ENCODE measurements at places on chromosomes 12 and 14.

- DNase-seq: no peak
Measured at GRCh38 chr14:73896521-73896920, 9.9 kb downstream of the ZNF410 start.

GRCh38 chr12:54197431-54197909 is 8.7 kb upstream of the SMUG1 start:
- no peak for DNase-seq

DNA sequence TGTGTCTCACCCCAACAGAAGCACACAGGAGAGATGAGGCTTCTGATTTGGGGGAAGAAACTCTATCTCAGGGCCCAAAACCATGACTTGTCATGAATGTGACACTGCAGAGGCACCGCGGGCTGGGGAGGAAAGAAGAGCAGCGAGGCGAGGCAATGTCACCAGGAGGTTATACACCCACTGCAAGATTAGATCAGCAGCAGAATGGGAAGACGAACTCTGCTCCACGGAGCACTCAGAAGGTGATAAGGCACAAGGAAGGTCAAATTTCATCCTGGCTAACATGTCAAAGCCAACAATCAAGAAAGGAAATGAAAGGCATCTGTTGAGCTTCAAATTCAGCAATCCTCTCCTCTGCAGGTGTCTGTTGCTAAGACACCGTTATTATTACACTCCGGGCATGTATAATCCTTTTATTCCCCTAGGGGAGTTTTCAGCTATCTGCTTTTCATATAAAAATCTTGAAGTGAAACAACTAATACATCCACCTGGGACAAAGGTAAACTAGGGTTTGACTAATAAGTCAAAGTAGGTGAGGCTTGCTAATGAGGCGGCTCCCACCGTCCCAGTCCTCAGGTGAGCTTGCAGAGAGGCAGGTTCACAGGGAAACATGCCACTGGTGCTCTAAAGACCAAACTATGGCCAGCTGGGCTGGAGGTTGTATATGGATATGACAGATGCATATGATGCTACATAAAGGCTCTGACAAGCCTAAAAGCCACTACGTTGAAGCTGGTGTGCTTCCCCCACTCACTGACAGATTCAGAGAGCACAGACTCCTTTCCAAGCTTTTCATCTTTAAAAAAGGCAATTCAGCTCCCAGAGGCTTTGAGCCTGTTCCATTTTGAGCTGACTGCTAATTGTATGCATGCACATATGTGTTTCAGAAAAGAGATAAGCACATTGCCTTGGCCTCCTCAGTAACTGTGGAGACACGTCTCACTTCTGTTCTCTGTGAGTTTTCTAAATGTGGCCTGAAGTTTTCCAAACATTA is 221.2 kb downstream of the NELL2 start:
- DNase-seq: no peak

DNA sequence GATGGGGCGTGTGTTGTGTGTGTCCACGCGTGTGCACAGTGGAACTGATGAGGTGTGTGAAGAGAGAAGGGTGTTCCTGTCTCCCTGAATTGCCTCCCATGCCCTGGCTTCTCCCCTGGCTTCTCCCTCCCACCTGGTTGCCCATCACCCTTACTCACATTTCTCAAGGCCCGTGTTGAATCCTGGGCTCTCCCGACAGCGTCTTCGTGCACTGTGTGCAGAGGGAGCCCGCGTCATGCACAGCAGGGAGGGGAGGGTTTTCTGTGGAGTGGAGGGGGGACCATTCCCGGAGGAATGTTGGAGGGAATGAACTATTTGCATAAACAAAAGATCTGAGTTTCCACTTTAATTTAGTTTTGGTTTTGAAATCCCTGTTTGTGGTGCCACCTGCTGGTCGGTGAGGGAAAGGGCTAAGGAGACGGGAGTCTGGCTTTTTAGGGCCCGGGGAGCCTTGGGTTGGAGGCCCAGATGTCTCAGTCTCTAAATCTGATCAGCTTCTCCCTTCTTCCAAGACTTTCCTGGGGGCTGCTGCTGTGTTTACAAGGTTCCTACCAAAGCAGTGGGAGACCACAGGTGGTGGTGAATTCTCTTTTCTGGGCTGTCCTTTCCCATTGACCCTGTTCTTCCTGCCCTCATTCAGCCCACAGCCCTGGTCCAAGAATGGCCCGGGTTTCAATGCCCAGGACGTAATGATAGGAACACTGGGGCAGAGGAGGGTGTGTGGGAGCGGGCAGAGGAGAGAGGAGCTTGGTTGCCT is at the start of gene C1R:
Gene C1R (minus strand): TSS at position 217 of the 757 bp plus-strand sequence. CDS start 57 bp downstream, at position 160.
- peak; percentile 37 for DNase-seq

DNA sequence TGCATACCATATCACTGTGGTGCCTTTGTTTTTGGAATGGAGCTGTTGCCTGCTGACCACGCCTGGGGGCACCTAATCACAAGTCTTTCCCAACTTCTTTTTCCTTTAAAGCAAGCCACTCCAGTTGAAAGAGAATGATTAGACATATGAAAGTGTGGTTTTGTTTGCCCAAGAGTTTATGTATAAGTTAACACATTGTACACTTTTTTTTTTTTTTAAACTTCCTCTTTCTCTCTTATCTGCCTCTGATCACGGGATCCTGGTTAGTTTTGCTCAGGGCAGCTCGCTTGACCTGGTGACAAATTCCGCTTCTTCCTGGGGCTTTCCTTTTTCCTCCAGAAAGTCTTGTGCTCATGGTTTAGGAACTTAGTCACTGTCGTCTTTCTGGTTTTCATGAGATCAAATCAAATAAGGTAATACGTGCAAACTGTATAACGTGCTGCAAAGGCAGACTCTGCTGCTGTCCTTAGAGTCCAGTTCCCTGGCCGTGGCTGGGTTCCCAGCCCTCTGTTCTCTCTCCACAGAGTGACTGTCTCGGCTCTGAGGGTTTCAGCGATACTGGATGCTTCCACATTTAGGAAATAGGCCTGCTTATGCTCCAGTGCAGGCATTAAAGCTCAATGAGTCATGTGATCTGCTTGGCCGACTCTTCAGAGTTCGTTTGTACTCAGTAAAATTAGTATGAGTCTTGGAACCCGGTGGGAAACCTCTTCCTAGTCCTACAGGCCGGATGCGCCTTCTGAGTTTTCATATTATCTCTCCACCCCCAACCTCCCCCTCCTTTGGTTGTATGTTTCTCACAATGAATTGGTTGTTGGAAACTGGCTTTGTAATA is 15.2 kb downstream of the RASSF3 start:
- peak; percentile 27 for DNase-seq

GRCh38 chr12:1474574-1475153 is 119.7 kb downstream of the FBXL14 start:
- no peak for DNase-seq

DNA sequence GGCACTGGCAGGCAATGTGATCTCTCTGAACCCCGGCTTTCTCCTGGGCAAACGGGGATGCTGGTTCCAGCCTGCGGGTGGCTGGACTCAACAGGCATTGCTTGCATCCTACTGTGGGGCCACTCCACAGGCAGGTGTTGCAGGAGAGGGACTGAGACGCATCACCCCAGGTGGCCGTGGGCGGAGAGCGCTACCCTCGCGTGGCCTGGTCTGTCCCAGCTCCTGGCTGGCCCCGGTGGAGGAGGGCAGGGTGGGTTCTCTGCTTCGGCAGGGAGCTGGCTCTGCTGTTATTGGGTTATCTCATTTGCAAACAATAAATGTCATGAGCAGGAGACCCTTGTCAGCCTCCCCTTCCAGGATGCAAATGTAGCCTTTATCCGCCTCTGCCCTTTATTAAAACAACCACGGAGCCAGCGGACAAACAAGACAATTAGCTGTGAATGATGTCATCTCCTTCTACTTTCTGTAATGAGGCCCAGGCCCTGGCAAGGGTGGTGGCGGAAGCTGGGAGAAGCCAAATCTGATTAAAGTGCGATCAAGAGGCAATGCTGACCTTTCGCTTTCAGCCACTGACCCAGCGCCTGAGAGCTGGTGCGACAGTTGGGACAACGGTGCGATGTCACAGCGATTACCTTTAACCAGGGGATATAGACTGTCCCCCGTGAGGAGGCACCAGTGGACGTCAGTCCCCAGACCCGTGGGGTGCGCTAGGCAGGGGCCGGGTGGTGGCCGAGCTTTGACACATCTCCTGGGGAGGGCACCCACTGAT is 161.8 kb downstream of the KIF26A start:
- DNase-seq: no peak

- DNase-seq: no peak
Measured at GRCh38 chr12:111842556-111843396, 748 bp downstream of the MAPKAPK5 start.

- DNase-seq: no peak
Measured at GRCh38 chr12:131001493-131001892, 47.8 kb downstream of the ADGRD1 start.

- no peak for DNase-seq
Measured at GRCh38 chr12:69298947-69299346, 49.2 kb upstream of the LYZ start.

GRCh38 chr12:18998343-18999261 is 130.9 kb upstream of the PLEKHA5 start:
- no peak for DNase-seq

GRCh38 chr12:121288158-121288845 is 8.2 kb downstream of the CAMKK2 start:
- DNase-seq: no peak

DNA sequence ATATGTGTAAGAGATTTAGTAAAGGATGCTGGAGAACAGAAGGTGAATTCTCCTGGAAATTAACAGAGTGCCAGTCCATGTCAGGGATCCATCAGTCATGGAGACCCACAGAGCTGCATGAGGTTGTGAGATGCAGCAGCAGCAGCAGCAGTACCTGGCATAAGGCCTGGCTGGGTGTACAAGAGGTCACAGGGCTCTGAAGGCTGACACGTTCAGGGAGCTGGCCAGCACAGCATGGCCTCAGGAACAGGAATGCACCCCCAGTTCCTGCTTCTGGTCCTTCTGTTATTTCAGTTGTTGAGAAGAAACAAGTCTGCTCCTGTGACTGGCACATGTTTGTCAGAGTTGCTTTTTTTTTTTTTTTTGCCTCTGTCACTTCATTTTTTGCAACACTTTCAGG is 210.8 kb downstream of the CNTN1 start:
- no peak for DNase-seq

GRCh38 chr12:112447106-112447505 is 28.4 kb downstream of the PTPN11 start:
- DNase-seq: no peak

GRCh38 chr12:581321-581720 is 81.9 kb downstream of the NINJ2 start:
- no peak for DNase-seq

DNA sequence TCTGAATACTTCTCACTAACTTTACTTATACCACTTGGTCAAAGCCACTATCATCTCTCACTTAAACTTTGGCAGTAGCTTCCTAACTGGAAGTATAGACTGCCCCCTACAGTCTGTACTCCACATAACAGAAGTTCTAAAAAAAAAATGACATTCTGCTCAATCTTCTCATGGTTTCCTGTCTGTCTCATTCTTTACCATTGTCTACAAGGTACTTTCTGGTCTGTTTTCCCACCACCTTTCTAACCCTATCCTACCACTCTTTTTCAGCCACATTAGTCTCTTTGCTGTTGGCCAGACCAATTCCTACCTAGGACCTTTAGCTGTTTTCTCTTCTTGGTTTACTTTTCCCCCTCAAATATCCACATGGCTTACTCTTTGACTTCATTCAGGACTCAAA is 14.7 kb downstream of the CPSF6 start:
- DNase-seq: no peak

DNA sequence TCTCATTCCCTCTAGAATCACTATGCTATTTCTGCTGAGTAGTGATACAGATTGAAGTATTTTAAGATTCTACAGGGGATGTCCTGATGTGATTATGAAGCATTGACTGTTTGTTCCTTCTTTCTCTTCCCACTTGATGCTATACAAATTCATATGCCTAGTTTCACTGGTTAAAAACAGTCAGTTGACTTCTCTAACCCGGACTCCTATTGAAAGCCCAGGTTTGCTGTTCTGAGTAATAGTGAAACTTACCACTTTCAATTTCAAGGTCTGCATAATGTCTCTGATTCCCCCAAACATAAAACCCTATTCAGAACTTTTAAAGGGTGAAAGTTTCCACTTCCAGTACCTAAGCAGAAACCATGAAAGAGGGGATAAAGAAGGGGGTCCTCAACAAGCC is 117.7 kb upstream of the RPL10L start:
- DNase-seq: no peak

DNA sequence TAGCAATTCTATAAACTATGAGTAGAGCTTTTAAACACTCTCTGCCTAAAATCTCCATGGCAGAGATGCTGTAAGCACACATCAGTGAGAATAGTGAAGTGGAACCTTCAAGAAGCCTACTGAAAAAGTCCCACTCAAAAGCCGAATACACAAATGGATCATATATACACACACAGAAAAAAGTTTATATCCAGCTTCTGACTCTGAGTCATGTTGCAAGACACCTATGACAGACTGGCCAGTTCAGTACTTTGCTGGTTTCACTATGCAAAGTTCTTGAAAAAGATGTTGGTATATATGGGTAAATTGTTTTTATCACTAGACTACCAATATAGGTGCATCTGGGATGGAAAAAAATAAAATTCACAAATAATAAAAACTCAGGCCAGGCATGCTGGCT is 126.1 kb downstream of the KCNK10 start:
- no peak for DNase-seq

- no peak for DNase-seq
Measured at GRCh38 chr12:46555406-46555852, 182.9 kb upstream of the SLC38A2 start.

GRCh38 chr14:24399447-24399822 is 632 bp downstream of the NYNRIN start:
- DNase-seq: no peak

DNA sequence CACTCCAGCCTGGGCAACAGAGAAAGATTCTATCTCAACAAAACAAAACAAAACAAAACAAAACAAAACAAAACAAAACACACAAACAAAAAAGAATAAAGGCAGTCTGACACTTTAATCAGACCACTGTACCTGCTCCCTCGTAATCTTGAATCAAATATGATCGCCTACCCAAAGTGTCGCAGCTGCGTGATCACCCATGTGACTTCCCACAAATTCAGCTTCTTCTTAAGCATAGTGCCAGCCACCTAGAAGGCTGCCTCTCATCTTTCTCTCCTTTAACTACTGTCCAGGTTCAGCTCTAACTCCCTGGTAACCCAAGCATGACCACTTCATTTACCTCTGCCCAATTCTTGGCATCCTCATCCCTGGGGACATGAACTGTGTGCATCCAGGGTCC is 37.4 kb downstream of the FMNL3 start:
- no peak for DNase-seq

DNA sequence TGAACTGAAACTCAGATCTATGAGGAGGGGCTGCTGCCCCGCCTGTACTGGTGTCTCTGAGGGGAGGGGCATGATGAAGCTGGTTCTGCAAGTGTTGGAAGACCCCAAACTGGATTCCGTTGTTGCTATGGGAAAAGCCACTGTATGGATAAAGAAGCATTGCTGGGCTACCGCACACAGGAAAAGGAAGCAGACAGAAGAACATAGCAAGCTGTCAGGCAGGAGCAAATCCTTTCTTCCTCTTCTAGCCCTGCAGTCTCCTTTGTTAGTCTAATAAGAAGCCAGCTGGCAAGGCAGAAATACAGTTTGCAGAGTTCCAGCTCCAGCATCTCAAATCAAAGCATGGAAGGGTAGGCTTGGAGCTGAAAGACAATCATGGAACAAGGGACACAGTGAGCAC is 26.3 kb upstream of the NR1H4 start:
- DNase-seq: no peak
